Effector memory CD8-positive, alpha-beta T cell (primary cell): ENCODE measurements at places on chromosomes 5 and 9.
A peak's percentile ranks its signal among the peaks of the same experiment; 100 is the strongest.

GRCh38 chr5:111070272-111071134 is 1.0 kb upstream of the TSLP start:
- DNase-seq: no peak

- DNase-seq: no peak
Measured at GRCh38 chr5:176368726-176369125, 3.4 kb downstream of the ARL10 start.

DNA sequence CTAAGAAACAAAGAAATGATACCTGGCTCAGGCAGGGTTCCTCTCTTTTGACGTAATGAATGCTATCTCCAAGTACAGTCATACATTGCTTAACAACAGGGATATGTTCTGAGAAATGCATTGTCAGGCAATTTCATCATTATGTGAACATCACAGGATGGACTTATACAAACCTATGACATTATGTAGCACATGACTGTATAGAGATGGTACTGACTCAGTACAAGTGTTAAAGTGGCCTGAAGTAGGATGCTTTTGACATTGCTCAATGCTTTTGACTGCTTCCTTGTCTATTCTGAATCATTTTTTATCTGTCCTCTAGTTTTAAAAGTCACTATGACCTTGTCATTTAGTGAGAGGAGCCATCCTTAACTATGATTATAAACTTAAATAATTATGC is 147.6 kb downstream of the NR2F1-AS1 start:
- DNase-seq: no peak

DNA sequence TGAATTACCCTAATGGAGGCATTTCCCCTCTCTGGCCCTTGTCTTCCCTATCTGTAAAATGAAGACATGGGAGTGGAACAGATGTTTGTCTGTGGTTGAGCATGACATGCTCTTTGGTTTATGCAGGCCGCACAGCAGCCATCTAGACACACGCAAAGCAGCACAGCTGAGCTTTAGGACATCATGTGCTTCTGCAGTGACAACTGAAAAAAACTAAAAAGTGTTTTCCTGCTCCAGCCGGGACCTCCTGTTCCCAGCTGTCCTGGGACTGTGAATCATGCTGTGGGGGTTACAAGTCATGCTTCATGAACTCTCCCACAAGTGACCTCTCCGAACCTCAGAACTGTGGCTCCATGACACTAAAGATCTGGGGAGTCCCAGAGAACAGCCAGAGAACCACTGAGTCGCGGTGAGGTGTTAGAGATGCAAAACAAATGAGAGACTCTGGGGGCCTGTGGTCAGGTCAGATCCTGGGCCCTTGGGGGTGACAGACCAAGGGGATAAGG is 1.7 kb downstream of the SMIM3 start:
- no peak for DNase-seq

DNA sequence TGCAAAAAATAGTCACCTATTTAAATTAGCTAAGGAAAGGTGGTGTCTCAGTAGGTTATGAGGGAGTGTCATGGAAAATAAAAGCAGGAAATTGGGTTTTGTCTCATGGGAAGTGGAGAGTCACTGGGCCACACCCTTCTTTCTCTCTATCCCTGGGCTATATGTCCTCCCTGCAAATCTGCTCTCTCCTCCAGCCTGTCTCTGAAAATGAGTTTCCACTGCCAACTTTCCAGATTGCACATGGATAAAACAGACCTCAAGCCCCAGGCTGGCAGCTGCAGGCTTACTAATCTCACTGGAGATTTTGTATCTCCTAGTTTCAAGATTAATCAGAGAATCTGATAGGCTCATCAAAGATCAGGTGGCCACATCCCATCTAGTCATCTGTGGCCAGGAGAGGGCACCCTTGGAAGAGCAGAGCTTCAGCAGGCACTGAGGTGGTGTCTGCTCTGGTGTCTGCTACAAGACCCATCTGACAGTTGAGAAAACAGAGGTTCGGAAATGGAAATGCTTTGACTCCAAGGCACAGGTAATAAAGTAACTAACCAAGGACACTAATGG is 178.9 kb downstream of the MSX2 start:
- no peak for DNase-seq

GRCh38 chr5:102782217-102782872 is 27.2 kb downstream of the PAM start:
- no peak for DNase-seq

DNA sequence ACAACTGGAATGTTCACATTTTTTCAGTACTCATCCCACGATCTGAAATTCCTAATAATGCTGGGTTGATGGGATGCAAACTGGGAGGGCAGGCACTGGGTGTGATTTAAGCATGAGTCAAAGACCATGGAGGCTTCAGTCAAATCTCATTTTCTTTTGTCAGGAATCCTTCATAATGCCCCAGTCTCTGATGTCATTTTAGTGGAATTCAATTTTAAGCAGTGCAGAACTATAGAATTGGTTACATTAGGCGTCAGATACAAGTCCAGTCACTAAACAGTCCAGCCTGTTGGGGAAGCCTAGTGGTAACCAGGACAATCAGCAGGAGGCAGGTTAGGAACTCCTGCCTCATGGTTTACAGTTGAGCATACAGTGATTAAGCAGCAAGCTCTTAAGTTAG is 41.0 kb upstream of the TMEM215 start:
- no peak for DNase-seq

DNA sequence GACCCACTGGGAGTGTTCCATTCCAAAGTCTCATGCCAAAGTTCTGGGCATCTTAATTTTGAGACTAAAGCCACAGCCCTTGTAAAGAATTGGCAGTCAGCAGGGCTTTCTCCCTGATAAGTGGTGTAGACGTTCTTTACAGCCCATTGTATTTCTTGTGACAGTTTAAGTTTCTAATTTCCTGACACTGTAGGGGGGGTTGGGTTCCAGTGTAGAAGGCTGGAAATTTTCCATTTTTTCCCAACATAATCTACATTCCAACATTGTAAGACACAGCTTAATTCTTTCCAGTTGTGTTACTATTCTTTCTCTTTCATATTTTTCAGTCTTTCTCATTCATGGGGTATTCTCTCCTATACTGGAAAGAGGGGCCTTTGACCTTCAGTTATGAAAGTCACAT is 121.1 kb downstream of the FBXL7 start:
- no peak for DNase-seq

- no peak for DNase-seq
Measured at GRCh38 chr5:95068289-95068910, 216.5 kb downstream of the MCTP1 start.

DNA sequence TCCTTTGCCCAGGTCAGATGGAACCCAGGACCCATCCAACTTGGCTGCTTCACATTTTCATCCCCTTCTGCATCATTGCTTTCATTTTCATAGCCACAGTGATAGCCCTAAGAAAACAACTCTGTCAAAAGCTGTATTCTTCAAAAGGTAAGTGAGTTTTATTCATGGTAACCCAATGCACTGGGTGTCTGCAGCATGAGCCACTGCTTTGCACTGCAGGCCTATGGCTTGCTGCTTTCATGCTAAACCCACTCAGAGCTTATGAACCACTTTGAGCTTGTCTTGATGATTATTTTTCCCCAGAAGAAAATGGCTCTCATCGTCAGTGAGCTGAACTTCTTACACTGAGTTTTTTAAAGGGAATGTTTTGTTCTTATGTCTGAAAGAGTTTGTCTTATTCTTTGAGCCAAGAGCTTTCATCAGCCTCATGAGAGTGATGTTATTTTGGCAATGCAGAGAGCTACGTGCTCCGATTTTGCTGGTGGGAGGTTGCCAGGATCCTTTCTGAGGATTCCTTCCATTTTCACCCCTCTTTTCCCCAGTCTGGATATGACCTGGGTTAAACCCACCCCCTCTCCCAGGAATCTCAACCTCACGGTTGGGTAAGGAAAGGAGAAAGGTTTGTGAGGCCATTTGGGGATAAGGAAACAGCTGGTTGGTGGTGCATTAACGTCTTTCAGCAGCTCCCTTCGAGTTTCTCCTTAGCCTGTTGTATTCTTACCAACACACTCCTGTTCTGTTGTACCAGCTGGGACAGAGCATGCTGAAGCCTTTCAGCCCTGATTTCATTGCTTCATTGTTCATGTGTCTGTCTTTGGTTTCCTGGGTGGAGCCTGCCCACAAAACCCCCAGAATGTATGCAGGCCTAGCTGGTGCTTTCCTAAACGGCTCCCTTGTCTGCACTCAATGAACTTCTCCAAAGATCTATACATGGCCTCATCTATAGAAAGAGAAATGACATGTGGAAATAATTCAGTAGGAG is 47.6 kb downstream of the PDCD1LG2 start:
- peak; percentile 35 for DNase-seq

DNA sequence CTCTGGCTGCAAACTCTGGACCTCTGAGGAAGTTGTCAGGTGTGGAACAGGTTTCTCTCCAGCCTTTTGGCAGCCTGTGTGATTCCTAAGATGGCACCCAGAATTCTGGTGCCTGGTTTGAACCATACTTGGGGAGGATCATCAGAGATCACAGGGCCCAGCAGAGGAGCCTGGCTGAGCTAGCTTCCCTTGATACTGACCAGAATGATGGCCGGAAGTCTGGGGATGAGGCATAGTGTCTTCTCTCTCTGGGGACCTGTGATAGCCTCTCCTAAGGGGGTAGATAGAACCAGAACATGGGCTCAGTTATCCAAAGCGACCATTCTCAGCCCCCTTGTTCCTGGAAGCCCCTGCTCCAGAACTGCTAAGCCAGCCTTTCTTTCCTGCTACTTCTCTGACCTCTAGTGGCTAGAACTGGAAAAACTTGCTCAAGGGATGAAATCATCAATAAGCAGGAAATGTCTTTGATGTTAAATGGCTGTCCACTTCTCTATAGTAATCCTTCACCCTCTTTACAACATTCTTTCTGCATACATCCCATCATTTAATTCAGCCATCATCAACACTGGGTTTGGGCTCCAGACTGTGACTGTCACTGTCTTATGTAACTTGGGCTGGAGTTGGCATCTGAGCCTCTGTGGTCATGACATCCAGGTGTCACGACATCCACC is 55.1 kb downstream of the C9orf152 start:
- no peak for DNase-seq
